ENCODE measurements at places on chromosomes 2 and 18.

GRCh38 chr2:75500633-75501032 lies 60.1 kb downstream of the EVA1A start:
- no peak for DNase-seq

- DNase-seq = no peak
Observed at GRCh38 chr18:79792096-79792987, 5.4 kb upstream of the KCNG2 start.

GRCh38 chr2:86498468-86499260 lies 57.5 kb downstream of the KDM3A start:
- DNase-seq = no peak

- DNase-seq = no peak
Observed at GRCh38 chr2:240296476-240297255, 138.8 kb upstream of the GPC1 start.

GRCh38 chr2:204213588-204213987 lies 277.0 kb downstream of the ICOS start:
- no peak for DNase-seq
